ENCODE measurements at places on chromosomes 6 and 20.

- DNase-seq: no peak
Observed at GRCh38 chr6:95768539-95768938, 191.2 kb downstream of the MANEA start.

DNA sequence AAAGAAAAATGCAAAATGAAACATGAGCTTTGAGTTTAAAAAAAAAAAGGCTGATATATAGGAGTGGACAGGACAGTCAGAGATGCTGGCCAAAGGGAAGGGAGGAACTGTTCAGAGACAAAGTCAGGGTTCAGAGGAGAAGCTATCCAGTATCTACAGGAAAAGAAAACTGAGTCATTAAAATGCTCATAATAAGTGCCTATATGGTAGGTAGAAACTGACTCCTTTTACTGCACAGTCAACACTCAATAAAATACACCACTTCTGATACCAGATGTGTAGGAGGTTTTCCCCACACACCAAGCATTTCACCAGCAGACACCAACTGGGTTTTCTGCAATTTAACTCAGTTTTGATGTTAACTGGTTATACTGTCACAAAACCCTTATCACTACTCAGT lies 32.9 kb downstream of the FRK start:
- DNase-seq: no peak

DNA sequence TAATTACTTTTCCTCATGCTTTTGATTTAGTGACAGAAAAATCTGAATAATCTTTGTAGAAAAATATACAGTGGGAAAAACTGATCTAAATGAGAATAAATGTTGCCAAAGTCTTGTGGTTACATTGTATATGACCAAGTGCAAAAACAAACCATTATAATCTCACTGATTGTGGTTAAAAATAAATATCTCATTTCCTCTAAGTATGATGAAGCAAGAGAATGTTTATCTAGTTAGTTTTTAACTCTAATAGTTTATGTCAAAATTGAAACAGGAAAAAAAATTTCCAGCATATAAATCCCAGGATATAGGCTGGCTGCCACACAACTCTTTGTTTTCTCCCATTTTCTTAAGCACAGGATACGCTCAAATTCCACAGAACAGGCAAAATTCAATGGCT lies 392.7 kb upstream of the ID4 start:
- no peak for DNase-seq

- DNase-seq: no peak
Observed at GRCh38 chr20:24646321-24646720, 176.9 kb downstream of the SYNDIG1 start.

GRCh38 chr6:35483490-35483889 lies 13.4 kb downstream of the TEAD3 start:
- DNase-seq: no peak

DNA sequence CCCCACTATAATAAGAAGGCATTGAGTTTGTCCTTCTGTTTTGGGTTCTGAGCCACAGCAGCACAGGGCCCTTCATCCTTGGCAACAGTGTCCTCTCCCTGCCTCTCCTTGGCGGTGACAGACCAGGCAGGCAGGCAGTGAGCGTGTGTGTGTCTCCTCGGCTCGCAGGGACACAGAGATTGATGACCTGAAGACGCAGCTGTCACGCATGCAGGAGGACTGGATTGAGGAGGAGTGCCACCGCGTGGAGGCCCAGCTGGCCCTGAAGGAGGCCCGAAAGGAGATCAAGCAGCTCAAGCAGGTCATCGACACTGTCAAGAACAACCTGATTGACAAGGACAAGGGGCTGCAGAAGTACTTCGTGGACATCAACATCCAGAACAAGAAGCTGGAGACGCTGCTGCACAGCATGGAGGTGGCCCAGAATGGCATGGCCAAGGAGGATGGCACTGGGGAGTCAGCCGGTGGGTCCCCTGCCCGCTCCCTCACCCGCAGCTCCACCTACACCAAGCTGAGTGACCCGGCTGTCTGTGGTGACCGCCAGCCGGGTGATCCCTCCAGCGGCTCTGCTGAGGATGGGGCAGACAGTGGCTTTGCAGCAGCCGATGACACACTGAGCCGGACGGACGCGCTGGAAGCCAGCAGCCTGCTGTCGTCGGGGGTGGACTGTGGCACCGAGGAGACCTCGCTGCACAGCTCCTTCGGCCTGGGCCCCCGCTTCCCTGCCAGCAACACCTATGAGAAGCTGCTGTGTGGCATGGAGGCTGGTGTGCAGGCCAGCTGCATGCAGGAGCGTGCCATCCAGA lies 24.0 kb downstream of the SDCBP2 start:
- no peak for DNase-seq

DNA sequence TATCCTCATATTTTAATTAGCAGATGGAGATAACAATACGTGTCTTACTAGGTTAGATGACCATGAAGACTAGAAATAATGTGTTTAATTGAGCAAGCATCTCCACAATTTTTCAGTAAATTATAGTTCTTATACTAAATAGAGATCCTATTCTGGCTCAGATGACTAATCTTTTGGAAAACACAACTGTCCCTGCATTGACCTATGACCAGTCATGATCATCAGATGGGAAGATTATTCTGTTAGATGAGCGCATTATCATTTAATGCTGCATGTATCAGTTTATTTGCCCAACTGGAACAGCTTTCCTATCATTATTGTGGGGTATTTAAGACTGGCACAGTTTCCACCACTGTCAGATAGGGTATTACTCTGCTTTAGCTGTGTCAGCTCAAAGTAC lies 185.5 kb downstream of the MOXD1 start:
- no peak for DNase-seq
